GM12878 (cell line): ENCODE measurements at places on chromosomes 13 and 19. TPM values are rescaled to one million over a fixed set of nuclear protein-coding genes. Genes with fewer than 3 reads are reported as not detected.

- DNase-seq, result no peak
Measured at GRCh38 chr19:17497149-17497798, 14.2 kb upstream of the PGLS start.

The CCDC70 gene
- total RNA-seq, result not detected in 2 replicates

DNA sequence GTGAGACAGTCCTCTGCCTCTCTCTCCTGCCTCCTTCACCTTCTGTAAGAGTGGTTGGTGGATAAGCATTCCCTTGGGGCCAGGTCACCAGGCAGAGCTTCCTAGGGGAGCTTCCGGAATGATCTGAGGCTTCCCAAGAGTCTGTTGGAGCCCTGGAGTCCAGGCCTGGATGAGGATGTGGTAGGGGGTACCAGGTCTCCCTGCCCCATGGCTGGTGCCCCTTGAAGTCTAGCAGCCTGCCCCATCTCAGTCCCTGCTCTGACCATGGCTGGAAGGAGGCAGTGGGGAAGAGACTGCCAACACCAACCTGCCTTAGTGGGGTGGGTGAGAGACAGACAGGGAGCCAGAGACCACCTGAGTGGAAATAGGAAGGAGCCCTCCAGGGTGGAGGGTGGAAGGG is 1316.9 kb downstream of the UQCRFS1 start:
- DNase-seq, result no peak

DNA sequence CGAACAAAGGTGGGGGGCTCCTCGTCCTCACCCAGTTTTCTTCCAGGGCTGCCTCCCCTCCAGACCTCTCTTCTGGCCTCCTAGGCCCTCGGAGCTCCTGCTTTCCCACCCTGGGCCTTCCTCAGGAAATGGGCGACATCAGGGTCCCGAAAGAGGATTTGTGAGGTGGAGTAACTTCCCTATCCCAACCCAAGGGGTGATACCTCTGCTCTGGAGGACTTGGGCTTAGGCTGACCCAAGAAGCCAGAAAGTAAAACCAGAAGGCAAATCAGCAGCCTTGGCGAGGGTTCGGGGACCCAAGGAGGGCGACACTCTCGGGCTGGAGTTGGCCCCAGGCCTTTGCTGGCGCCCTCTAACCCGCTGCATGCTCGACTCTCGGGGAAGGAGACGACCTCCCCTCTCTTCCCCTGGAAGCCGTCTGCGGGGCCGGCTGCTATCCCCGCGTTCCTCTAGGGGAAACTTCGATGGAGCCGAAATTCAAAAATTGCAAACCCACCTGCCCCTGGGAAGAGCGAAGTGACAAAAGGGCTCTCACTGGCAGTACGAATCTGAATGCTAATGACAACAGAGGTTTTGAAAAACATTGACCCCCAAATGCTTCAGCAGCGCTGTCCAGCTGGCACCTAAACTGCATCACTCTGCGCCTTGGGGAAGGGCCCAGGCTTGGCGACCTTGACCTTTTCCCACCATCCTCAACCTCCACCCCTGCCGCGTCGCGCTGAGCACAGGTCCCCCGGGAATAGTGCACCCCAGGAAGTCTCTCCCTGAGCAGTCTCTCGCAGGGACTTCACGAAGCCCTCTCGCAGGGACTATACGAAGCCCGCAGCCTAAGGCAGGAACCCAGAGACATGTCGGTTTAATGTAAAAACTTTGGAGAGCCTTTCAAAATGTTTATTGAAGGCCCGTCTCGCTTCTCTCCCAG is 2.4 kb downstream of the PDX1 start:
- DNase-seq, result no peak

DNA sequence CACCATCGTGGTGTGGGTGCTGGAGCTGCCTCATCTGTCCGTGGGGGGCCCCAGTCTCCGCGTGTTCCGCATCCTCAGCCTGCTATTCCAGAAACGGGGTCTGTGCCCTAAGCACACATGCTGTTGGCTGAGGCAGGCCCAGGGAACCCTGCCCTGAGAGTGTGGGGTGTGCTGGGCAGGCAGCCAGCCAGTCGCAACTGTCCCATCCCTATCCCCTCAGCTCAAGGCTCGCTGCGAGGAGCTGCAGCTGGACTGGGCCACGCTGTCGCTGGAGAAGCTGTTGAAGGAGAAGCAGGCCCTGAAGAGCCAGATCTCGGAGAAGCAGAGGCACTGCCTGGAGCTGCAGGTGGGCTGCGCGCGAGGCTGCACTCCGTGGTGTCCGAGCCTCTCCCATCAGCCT is 21.9 kb downstream of the PLEKHJ1 start:
- DNase-seq, result no peak

DNA sequence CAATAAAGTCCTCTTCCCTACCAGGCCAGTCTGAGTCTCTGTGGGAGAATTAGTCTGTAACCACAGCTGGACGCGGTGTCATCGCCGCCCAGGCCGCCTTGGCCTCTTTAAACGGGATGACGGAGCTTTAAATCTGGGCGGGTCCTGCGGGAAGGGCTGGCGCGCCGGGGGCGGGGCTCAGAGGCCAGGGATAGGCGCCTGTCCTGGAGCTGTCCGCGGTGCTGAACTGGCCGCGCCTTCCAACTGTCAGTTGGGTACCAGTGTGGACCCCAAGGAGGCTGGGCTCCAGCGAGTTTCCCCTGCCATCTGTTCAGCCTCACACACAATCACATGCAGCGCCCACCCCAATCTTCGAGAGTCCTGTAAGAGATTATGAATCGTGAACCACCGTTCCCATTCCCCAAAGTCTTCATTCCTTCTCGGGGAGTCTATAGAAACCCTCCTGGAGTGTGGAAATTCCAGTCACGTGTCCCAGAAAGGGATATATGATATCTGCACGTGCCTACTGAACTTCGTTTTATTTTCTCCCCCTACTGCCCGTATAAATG is 11.5 kb downstream of the APLP1 start:
- no peak for DNase-seq

DNA sequence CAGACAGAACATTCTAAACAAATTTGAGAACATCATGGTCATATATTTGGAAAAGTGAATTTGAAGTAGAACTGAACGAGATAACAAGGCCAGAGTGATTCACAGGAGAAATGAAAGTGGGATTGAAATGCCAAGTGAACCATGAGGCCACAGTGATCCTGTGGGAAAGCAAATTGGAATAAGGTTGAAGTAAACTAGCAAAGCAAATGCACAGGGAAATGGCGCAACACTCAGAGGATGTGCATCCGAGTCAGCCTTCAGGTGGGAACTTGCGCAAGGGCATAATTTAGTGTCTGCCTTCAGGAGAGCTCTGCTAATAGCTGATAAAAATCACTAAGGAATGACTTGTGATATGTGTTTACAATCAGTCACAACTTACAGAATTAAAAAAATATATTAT is 696.6 kb downstream of the LIG4 start:
- DNase-seq, result no peak

DNA sequence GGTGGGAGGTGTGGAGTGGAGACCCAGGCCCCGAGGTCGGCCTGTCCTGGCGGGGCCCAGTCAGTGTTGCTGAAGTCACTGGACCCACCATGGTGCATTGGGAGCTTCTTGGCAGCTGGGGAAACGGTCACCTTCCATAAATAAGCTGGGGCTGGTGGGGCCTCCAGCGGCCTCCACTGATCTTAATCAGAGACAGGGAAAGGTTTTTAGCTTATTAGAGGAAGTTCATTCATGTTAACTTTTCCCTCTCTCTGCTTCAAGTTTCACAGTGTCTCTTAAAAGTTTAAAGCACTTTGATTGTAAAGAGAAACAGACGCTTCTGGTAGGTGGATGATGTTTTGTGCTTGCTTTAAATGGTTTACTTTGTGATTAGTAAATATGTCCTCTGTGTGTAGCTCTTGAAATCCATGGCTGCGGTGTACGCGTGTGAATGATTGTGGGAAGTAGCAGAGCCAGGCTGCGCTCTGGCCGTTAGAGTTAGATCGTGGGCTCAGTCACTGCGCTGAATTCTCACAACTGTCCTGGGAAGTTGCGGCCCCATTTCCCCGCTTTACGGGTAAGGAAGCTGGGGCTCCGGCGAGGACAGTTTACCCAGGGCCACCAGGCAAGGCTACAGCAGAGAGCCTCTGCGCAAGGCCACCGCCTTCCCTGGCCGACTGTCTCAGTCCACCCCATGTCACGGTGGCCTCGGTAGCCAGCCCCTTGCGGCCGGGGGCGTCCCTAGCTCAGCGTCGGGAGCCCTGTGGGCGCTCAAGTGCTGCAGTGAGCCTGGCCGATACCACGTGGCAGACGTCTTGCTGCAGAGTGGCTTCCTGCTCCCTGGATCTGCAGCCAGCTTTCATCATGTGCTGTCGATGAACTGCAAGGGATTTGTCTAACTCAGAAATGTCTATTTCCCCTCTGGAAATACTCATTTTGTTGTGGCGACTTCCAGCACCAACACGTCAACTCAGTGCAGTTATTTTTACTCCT is 16.5 kb upstream of the NDUFS7 start:
- no peak for DNase-seq

DNA sequence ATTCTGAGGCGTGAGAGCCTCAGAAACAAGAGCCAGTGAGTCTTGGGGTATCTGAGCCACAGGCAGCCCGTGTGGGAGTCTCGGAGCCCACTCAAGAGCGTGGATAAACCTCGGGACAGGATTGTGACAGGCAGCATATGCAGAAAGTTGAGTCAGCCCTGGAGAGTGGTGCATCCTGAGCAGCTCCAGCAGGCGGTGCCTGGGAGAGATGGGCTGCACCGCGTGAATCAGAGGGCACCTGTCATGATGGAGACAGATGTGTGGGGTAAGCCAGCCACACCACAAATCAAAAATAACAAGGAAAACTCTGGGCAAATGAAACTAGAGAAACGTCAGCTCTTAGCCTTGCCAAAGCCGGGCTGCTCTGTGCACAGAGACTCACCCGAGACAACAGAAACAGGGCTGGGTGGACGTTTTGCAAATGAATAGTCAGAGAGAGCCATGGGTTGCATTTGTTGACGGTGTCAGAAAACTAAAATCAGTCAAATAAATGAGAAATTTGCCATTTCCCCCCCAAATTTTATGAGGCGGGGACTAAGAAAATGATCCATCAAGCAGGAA is 30.0 kb upstream of the POP4 start:
- no peak for DNase-seq

The GRAMD1A gene
- total RNA-seq, result 69.1 and 71.0 TPM in 2 replicates

The ZNF628 gene
- total RNA-seq, result 9.2 and 11.3 TPM in 2 replicates

DNA sequence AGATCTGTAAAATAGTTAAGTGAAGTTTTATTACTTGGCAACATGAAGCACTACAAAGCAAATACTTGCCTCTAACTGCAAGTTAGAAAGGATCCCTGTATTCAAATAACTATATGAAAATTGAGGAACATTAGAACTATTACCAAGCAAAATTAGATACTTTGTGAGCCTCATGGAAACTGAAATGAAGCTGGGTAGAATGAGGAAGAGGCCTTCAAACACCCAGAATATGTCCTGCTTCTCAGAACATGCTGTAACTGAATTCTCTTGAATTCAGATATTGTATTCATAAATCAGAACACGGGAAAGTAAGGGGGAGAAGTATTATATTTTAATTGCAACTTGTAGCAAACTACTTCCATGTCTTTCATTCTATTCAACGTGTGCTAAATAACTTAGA is 947.9 kb downstream of the PCDH17 start:
- DNase-seq, result no peak

The OR4F17 gene
- 0.56 TPM in 1 of 2 replicates, not detected in the other for total RNA-seq

The CEACAM7 gene
- not detected in 2 replicates for total RNA-seq

- DNase-seq, result no peak
Measured at GRCh38 chr13:64033921-64034320, 2618.3 kb upstream of the PCDH20 start.

GRCh38 chr13:43988302-43988701 is 108.6 kb downstream of the LACC1 start:
- no peak for DNase-seq

DNA sequence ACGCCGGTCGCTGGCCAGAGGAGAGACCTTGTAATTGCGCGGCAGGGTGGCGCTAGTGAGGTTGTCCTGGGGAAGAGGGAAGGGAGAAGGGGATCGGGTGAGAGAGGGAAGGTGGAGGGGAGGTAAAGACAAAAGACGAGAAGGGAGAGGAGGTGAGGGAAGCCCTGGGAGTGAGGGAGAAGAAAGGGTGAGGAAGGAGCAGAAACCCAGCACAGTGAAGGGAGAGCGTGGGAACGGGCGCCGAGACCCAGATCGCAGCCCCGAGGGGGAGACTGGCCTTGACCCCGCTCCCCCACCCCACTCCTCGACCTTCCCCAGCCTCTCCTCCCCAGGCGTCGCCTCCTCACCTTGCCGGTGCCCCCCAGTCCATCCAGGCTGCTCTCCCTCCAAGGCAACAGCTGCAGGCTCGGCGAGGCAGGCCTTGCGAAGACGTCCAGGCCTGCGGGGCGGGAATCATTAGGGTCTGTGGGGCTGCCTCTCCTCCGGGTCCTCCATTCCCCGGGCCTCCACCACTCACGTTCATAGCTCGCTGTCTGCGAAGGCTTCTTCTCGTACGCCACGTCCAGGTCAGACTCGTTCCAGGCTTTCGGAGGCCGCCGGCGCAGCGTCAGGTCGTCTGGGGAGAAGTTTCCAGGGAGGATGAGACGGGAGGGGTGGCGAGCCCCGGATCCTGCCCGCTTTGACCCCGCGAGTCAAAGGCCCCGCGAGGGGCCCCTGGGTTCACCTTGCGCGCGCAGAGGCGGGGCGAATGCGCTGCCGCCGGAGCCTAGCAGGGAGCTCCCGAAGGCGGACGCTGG is 8.8 kb downstream of the PPP1R13L start:
- DNase-seq, result no peak

GRCh38 chr19:18234194-18234593 is 8.0 kb upstream of the PDE4C start:
- DNase-seq, result no peak
